ENCODE measurements at places on chromosomes 1 and 21.

DNA sequence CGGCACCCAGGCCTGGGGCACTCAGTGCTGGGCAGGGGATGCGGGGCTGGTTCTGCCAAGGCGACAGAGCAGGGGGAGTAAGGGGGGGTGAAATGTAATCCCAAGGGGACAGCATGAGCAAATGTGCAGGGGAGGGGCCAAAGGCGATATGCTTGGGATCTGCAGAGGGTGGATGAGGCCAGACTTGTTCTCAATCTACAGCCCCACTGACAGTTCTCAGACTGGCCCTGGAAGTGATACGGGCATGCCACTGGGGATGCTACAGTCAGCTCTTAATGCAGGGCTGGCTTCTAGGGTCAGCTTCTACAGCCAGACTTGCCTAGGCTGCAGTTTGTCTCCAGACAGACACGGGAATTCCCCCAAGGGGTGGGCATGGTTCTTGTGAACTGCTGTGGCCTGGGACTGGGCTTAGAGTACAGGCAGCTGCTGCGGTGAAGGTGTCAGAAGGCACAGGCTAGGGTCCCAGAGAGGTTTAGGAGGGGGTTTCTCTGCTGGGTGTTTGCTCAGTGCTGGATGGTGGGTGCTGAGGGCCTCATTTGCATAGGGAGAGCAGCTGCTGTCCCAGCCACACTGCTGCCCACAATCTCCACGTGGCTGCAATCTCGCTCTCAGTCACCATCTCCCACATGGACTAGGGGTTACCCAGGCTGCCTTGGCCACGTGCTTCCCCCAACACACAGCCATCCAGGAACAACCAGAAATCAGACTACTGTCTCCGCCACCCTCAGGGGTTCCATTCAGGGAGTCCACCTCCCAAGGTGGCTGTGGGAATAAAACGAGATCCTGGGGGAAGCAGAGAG, 190.1 kb downstream of the HIVEP3 start:
- DNase-seq: no peak

GRCh38 chr1:201639391-201639790, 100.5 kb downstream of the NAV1 start:
- no peak for DNase-seq

GRCh38 chr21:28380241-28380640, 612.4 kb downstream of the LTN1 start:
- no peak for DNase-seq

GRCh38 chr1:15308621-15309027, 61.6 kb downstream of the FHAD1 start:
- no peak for DNase-seq

DNA sequence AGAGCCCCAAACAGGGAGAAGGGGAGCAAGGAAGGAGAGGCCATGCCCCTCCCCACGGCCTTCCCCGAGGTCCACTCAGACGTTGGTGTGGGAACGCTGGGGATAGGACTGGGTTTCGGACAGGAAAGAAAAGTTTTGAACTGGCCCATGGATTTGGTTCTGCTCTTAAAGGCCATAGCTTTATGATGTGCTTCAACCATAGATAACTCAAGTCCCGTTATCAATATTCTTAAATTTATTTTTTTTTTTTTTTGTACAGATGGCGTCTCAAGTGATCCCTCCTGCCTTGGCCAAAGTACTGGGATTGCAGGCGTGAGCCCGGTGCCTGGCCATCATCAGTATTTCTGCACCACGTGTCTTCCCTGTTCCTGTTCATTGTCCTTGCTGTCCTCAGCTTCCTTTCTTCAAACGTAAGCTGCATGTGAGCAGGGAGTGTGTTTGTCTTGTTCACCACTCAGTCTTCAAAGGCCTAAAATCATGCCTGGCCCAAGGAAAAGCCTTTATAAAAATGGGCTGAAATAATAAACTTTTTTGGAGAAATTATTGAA, 820 bp upstream of the KRTAP10-1 start:
- no peak for DNase-seq

DNA sequence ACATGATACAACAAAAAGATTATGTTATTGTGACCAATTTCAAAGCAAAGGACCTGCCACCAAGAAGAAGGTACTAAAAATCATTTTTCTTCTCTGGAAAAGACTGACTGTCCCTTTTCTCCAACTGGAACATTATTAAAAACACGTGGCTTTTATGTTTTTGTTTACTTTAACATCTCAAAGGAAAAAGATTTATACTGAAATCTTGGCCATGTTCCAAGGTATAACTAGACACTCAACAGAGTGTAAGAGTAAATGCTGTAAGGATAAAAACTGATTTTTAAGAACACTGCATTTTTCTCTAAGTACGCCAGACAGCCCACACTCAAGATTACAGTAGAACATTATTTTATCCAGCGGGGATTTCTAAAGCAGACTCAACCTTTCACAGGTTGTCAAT, 62.1 kb downstream of the BRWD1 start:
- no peak for DNase-seq

DNA sequence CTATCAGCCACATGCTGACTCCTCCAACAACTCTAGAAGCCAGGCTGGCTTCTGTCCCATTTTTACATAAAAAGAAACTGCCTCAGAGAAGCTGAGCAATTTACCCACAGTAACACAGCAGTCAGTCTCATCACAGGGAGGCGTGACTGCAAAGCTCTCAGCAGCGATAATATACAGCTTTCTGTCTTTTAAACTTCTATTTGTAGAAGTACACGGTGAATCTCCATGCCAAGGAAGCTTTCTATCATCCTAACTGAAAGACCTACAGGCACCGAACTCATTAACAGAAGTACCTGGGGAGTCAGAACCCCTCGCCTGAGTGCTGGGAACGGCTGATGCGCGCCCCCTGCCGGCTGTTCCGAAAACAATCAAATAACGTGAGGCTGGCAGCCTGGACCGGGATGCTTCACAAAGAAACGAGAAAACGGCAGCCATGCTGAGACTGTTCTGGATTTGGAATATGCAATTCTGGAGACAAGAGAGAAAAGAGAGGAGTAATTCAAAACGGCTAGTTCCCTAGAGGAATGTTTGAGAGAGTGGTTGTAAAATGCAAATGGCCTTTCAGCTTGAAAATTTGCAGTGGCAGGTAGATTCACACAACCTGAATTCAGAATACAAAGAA, 43.5 kb upstream of the RAB4A start:
- peak; percentile 94 for DNase-seq

- DNase-seq: no peak
Observed at GRCh38 chr1:97827887-97828286, 92.9 kb downstream of the DPYD start.

DNA sequence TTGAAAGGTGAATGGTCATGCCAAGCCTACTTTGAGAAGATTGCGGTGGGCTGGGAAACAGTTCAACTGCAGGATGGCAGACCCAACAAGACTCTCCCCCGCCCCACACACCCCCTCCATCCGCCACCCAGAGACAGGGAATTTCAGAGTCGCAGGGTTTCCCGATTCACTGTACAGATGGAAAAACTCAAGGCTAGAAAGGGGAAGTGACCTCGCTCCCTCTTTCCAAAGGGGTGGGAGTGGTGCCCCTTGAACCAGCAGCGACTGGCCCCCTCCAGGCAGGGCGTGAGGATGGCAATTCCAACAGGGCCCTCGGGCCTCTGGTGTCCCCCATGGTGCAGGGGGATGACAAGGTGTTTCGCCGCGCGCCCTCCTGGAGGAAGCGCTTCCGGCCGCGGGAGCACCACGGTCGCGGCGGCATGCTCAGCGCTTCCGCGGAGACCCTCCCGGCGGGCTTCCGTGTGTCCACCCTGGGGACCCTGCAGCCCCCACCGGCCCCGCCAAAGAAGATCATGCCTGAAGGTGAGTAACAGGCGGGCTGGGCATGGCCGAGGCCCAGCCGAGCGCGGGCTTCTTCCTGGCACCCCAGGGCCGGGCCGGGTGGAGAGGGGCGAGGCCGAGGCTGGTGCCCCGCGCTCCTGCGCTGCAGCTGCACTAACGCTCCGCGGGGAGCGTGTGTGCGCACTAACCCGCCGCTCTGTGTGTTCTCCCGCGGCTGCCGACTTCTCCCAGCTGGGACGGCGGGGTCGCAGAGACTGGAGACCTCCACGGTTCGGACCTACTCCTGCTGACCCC, 10.4 kb downstream of the MYOG start:
- DNase-seq: no peak

DNA sequence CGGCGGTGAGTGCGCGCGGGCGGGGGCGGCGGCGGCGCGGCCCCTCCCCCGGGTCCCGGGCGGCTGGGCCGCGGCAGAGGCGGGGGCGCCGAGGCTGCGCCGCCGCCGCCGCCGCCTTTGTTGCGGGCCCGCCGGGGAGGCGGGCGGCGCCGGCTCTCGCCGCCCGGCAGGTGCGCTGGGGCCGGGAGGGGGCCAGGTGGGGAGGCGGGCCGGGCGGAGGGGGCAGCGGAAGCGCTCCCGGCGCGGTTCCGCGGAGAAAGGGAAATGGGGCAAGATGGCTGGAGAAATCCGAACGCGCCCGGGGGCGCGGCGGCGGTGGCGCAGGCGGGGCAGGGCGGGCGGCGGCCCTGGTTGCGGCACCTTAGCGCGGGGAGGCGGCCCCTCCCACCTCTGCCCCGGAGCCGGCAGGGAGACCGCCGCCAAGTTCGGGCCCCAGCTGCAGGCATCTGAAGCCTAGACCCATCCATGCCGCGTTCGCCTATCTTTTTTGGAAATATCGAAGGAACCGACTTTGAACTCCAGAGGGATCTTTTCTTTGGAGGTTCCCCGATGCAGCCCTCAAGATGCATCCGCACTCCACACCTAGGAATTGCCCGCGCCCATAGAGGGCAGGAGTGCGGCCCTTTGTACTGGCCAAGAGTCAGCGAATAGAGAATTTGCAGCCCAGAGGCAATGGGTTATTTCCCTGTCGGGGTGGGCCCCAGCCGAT, 479 bp downstream of the POGK start:
- DNase-seq: peak; percentile 68

GRCh38 chr1:148318123-148318903, 164.8 kb downstream of the PPIAL4G start:
- no peak for DNase-seq

GRCh38 chr21:15224346-15225086, 159.7 kb upstream of the NRIP1 start:
- DNase-seq: peak; percentile 95

DNA sequence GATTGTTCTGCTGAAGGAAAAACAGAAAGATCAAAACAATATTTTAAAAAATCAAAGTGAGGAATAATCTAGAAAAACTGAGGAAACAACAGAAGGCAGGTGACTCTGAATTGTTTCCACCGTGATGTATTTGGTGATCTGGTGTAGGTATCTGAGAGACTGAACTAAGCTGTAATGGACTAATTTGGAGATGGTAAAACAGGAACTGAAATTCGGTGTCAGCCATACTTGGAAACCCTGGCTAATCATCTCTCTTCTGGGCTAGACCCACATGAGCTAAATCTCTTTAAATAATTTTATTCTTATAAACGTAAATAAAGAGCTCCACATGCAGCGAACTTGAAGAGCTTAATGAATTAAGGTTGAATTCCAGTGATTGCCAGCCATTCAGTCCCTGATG, 1226.1 kb downstream of the NCAM2 start:
- no peak for DNase-seq

DNA sequence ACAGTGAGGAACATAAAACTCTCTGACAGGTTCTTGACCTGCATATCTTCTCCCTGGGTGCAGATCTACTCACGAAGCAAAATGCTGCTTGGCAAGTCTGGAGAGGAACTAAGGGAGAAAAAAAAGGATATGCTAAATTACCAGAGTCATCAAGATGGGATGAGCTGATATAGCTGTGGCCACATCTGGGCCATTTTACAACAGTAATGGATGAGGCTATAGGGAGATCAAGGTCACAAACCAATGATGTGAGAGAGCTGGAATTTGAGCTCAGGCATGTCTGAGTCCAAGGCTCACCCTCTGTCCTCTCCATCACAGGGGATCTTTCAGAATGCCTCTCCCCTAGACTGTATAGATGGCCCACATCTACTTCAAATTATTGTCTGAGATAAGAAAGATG, 26.2 kb downstream of the ZMYND12 start:
- DNase-seq: no peak

GRCh38 chr1:53651356-53651755, 87.6 kb downstream of the GLIS1 start:
- DNase-seq: no peak

DNA sequence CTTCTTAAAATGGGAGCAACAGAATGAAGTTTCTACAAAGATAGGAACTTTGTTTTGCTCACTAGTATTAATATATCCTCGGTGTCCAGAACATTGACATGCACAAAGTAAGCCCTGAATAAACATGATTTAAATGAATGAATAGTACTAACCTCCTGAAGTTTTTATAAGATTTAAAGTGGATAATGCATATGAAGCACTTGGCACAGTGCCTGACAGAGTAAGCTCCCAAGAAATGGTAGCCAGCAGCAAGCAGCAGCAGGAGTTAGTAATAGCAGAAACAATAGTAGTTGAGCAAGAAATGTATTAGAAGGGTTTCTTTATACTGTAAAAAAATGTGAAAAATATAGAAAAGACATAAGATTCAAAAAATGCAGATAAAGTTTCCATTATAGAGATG, 258.1 kb upstream of the C1orf87 start:
- peak; percentile 13 for DNase-seq

- no peak for DNase-seq
Observed at GRCh38 chr1:177941976-177942375, 27.9 kb downstream of the SEC16B start.

GRCh38 chr1:180911640-180912191, 981 bp upstream of the KIAA1614 start:
- no peak for DNase-seq

DNA sequence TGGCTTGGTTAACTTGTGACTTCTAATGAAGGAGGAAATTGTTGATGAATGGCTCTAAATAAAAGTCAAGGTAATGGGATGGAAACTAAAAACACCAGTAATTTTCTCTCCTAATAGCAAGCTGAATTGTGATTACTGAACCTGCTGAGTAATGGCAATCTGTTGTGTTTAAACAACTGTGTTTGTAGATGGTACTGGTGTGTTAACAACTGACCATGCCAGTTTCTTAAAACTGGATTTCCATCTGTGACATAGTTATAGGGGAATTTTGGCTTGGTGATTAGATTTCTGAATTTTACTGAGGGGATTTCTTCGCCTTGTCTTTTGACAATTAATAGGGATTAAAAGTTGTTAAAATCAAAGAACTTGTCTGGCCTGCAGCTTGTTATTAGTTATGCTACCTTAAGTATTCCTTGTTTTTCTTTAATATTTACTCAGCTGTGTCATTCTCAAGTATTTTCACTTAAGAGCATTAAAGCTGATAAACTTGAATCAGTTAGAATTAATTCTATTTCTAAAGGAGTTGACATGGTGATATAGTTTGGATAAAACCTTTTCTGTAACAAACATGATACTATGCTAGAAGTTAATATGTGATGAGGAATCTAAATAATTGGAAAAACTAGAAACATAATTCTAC, 7.9 kb upstream of the ERO1B start:
- DNase-seq: no peak

DNA sequence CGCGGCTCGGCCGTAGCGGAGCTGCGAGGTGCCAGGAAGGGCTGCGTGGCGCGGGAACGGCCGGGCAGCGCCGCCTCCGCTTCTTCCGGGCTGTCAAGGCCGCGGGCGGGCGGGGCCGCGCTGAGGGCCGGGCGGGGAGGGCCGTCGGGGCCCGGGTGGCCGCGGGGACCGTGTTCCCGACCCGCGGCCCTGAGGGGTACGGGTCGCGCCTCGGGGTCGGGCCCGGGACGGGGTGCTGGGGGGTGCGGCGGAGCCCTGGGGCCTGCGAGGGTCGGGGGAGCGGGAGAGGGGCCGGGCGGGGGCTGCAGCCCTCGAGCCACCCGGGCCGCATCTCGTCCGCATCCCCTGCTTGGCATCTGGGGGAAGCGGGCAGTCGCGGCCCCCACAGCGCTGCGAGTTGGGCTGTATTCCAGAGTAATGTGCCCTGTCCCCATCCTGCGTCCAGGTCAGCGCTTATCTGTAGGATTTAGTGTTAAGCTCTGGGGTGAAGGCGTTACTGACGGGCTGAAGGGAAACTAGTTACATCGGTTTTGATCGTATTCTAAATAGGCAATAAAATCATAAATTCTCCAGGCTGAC, 379 bp downstream of the RER1 start:
- no peak for DNase-seq

All from MCF 10A (cell line).